ENCODE measurements at places on chromosomes 7 and 10. TPM values are rescaled to one million over a fixed set of nuclear protein-coding genes. Genes with fewer than 3 reads are reported as not detected.

DNA sequence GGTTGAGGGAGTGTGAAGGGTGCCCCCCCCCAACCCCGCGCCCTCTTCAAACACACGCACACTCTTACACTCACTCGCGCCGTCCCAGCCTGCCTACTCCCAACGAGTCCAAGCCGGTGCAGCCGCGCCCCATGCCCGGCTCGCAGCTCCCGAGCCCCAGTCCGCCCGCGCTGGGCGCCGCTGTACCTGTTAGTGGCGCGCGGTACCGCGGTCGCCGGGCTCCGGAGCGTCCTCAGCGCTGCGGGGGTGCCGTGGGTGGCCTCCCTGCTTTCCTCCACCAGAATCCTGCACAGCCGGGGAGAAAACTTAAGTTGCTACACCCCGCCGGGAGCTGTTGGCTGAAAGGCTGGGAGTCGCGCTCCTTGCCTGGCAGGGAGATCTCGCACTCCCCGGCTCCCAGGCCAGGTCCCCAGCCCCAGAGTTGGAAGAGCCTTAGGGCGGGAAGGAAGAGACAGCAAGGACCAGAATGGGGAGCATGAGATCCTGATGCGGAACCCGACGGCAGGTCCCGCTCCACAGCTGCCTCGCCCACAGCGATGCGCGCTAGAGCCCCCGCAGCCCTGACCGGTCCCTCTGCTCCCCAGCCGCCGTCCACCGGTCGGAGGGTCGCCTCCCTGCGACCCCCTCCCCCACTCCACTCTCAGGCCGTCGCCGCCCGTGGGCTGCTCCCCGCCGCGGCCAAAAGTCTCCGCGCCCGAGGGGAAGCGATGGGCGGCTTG, 863 bp downstream of the ST8SIA6 start:
- DNase-seq, result no peak

GRCh38 chr7:85205754-85206153, 18.9 kb upstream of the SEMA3D start:
- no peak for DNase-seq

GRCh38 chr7:19772306-19772705, 1.1 kb downstream of the TMEM196 start:
- DNase-seq, result no peak

The ICA1 gene
- total RNA-seq, result 26.4 TPM

DNA sequence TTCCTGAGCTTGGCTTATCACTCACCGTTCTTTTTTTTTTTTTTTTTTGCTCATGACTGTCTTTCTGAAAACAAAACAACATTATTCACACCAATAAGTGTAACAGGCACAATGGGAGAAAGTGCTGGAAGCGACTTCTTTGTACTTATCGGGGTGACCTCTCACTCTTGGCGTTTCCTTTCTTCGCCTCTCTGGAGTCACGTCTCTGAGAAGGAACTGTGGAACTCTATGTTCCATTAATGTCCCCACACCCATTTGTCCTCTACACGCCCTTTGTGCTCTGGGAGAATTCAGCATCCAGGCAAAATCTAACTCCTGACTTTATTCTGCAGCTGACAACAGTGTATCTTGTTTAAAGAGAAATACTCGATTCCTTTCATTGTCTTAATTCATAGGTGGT, 70.8 kb upstream of the FAM204A start:
- no peak for DNase-seq

DNA sequence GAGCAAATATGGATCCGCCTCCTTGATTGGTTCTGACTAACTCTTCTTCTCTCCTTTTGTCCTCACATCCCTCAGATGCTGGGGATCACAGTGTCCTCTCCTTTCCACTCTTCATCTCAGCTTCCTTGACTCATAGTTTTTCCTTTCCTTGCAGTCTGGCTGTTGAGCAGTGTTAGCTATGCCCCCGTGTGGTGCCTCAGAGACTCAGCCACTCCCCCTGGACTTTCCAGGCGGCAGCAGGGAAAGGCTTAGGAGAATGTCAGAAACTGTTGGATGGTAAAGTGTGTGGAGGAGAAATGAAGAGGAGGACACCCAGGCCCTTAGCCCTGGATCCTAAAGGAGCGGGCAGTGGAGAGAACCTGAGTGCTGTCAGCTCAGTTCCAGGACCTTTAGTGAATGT, 267.5 kb downstream of the CELF2 start:
- no peak for DNase-seq

DNA sequence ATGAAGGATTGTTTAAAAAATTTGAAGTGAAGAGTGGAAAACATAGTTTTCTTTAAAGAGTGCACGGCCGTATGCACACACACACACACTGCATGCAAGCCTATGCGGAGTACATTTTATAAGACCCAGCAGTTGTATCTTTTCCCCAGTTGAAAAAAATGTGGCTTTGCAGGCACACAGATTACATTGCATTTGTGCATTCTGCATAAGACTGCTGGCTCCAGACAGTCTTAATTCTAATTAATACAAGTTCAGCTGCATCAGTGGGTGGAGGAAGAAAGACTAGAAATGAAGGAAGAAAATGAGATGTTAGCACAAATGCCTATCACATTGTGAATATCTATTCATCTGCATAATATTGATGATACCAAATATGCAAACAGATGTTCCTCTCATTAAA, 79.6 kb downstream of the FAM204A start:
- DNase-seq, result no peak

DNA sequence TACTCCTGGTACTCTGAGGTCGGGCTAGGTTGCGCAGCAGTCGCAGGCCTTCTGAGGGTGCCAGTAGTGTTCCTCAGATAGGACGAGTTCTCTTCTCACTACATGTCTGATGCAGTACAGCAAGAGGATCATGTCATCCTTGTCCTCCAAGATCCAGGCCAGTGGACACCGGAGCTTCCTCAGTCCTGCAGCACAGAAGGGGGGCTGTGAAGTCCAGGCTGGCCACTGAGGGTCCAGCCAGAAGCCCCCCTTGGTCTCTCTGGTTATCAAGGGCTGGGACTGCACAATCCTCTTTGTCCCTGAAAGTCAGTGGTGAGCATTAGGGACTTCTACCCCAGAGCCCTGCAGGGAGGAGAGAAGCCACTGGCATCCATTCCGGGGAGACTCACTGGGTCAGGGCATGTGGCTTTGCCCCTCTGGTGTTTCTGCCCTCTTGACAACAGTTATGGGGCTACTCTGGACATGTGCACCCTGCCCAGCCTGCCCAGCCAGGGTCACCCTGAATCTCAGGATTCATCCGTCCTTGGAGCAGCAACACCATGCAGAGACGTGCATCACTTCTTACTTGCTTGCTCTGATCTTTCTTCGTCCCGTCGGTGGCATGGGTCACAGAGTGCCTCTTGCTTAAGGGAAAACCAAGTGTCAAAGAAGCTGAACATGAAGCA, 125.7 kb downstream of the ADCY1 start:
- no peak for DNase-seq

The PPRC1 gene
- total RNA-seq, result 20.8 TPM

All from mucosa of gallbladder (tissue), 1 donor.